ENCODE measurements at places on chromosomes 2 and 18.

DNA sequence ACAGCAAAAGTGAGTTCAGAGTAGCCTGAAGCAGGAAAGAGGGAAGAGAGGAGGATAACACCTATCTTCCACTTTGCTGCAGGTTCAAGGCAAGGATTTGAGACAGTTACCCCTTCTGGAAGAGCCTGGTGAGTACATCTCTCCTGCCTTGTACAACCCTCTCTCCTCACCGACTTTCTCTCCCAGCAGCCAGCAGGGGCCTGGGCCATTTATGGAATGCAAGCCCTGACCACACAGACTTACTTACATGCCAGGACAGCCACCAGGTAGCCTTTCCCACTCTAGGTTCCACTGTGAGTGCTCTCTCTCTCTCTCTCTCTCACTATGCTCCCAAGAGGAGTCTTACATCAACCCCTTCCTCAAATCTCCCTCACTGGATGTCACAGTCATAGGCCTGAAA lies 57.0 kb downstream of the BCL11A start:
- DNase-seq = no peak

GRCh38 chr2:148523315-148523714 lies 121.2 kb upstream of the EPC2 start:
- DNase-seq = no peak

- DNase-seq = no peak
These were observed 542.4 kb upstream of the NRP2 start for GRCh38 chr2:205139822-205140463.

- no peak for DNase-seq
These were observed 12.9 kb upstream of the ESPNL start for GRCh38 chr2:238087211-238087610.

DNA sequence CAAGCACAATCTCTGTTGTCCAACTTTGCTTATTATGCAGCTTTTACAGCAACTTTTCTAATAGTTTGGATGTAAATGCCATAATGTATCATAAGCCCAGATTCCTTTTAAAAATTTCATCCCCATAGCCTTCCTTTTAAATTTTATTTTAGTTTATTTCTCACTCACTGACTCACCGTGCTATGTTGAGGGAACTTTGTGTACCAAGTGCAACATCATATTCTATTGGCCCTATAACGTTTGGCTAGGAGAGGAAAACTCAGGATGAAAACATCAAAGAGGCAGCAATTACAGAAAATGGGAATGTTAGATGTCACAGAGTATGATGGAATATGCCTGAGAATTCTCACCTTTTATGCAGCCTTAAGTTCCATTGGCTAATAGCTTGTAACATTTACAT lies 135.5 kb downstream of the LCLAT1 start:
- DNase-seq = no peak

GRCh38 chr18:74230922-74231714 lies 60.6 kb downstream of the CYB5A start:
- no peak for DNase-seq

GRCh38 chr2:236728916-236729670 lies 159.5 kb downstream of the ACKR3 start:
- no peak for DNase-seq

DNA sequence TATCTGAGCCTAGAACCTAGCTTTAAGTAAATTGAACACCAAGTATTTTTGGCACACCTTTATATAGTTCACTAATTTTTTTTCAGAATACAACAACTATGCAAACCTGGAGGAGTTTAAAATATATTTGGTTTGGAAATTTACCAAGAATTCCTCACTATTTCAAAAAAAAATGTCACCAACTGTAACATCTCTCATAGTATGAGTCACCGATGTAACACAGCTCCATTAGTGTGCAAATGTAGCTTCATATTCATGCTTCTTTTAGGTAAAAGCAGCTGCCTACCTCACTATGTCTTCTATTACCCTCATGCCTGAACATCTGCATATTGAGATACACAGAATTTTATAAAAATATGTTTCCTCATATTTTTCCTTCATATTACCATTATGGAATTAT lies 80.5 kb downstream of the NRXN1 start:
- DNase-seq = no peak

Data from stimulated activated CD8-positive, alpha-beta memory T cell treated with anti-CD3 and anti-CD28 coated beads, Interleukin-7, amount 100 ng/mL, for 24 hours (primary cell).